ENCODE measurements at places on chromosomes 7 and 10. TPM values are rescaled to one million over a fixed set of nuclear protein-coding genes. Genes with fewer than 3 reads are reported as not detected.

DNA sequence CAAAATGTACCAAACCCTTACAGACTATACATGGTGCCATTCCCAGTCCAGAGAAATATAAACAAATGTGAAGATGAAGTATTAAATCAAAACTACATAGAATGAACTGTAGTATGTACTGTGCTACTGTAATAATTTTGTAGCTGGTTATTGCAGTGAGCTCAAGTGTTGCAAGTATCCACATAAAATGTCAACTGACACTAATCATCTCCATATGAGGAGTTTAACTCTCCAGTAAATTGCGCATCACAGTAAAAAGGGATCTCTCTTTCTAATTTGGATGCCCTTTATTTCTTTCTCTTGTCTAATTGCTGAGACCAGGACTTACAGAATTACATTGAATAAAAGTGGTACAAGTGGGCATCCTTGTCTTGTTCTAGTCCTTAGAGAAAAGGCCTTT, 165.5 kb downstream of the CPED1 start:
- no peak for DNase-seq

DNA sequence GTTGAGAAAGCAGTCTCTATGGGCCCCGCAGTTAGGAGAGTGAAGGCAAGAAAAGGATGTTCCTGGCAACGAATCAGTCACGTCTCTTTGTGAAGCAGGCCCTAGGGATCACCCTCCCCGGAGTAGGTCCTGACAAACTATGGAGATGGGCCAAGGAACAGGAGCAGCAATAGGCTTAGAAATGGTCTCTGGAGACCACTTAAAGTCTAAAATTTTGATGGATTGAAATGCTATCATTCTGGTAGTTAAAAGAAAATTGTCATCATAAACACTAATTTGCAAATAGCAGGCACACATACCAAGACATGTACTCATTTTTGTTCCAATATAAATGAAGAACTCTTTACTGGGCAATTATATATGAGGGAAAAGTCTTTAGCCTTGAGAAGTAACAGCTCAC, 123.5 kb downstream of the ITGB8 start:
- no peak for DNase-seq

- DNase-seq, result no peak
These were observed 130.9 kb upstream of the MBL2 start for GRCh38 chr10:52903397-52903938.

- DNase-seq, result no peak
These were observed 114.1 kb upstream of the WNT16 start for GRCh38 chr7:121214657-121215056.

- no peak for DNase-seq
These were observed 74.9 kb downstream of the VWC2 start for GRCh38 chr7:49848211-49848841.

GRCh38 chr10:79249186-79250121, 97.8 kb upstream of the PPIF start:
- no peak for DNase-seq

DNA sequence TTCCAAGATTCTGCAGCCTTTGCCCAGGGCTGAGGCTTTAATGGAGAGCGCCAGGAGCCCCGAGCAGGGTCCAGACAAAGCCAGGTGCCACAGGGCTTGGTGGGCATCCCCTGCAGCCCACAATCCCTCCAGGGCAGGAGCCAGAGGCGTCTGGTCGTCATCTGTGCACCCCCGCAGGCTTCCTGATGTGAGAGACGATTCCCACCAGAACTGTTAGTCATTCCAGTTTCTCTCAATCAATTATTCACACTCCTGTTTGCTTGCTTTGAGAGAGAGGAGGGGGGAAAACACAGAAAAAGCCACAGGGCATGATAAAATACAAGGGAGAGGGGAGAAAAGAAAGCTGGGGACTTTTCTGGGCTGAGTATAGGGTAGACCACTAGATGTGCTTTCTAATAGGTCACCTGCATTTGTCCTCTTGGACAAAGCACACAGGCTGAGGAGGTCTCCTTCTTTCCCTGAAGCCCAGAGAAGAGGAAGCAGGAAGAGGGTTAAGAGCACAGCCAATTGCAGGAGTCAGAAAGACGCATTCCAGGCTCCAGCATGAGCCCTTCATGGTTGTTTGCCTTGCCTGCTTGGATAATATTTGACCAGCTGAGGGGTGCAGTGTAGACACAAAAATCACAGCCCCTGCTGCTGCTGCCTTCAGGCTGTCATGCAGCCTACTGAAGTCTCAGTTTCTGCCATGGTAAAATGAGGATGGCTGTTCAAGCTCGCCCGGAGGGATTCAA, 194.4 kb downstream of the PLXNA4 start:
- peak; percentile 51 for DNase-seq

INMT gene
- 2.0 TPM for polyA plus RNA-seq

NKX2-3 gene
- polyA plus RNA-seq, result not detected

SPDYE9 gene
- polyA plus RNA-seq, result 0.29 TPM

DNA sequence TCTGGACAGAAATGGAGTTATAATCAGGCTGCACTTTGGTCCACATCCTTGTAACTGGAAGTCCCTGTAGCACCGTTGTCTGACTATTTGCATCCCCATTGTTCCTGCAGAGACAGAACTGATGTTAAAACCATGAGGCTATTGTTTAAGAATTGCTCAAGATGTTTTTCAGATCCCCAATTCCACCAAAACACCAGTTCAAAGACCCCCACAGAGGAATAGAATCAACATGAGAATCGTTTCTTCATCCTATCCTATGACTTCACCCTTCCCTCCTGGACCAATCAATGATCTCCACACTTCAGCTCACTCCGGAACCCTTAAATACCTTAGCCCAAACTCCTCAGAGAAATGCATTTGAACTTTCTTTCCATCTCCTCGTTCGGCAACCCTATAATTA, 57.1 kb upstream of the GRID1 start:
- DNase-seq, result no peak

- no peak for DNase-seq
These were observed 244.4 kb downstream of the TNS3 start for GRCh38 chr7:47337531-47337930.

NRBF2 gene
- polyA plus RNA-seq, result 27.1 TPM

DNA sequence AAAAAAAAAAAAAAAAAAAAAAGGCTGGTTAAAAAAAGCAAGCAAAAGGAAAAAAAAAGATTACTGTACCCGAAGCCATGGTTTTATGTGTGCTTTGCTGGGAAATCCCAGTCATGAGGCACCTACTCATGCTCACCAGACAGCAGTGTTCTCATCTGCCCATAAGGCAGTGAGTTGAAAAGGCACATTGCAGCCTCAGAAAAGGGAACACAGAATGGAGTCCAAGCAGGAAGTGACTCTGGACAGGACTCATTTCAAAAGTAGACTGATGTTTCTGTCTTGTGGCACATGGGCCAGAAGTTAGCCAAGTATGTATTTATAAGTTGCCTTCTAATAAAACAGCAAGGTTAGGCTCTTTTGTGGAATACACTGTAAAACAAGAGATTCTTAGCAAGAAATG, 40.2 kb downstream of the PDSS1 start:
- DNase-seq, result no peak

WASHC2C gene
- polyA plus RNA-seq, result 51.8 TPM
